ENCODE measurements at places on chromosomes 13 and 19. TPM values are rescaled to one million over a fixed set of nuclear protein-coding genes. Genes with fewer than 3 reads are reported as not detected.

DNA sequence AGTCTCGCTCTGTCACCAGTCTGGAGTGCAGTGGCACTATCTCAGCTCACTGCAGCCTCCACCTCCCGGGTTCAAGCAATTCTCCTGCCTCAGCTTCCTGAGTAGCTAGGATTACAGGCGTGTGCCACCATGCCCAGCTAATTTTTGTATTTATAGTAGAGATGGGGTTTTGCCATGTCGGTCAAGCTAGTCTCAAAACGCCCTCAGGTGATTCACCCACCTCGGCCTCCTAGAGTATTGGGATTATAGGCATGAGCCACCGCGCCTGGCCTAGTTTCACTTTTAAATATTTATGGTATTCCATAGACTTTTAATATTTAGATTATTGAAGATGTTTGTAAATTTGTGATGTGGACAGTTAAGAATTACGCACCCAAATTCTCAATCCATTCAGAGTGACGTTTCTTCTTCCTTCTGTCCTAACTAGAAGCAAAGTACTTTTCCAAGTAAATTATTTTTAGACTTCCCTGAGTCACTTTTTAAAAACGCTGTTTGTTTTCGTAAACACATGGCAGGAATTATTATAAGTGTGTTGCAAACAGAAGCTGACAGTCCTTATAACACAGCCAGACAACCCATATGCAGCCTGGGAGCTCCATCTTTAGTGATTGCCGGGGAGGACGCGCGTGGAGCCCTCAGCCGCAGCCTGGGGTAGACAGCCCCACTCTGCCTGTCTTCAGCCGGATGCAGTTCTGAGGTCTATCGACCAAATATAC lies 131.7 kb downstream of the ATP11A start:
- no peak for DNase-seq

- no peak for DNase-seq
Observed at GRCh38 chr13:95797016-95797415, 120.1 kb downstream of the DNAJC3 start.

GRCh38 chr13:50241479-50241878 lies 226.2 kb downstream of the KCNRG start:
- DNase-seq: no peak

- DNase-seq: no peak
Observed at GRCh38 chr19:38799104-38799503, 10.1 kb downstream of the LGALS7B start.

DNA sequence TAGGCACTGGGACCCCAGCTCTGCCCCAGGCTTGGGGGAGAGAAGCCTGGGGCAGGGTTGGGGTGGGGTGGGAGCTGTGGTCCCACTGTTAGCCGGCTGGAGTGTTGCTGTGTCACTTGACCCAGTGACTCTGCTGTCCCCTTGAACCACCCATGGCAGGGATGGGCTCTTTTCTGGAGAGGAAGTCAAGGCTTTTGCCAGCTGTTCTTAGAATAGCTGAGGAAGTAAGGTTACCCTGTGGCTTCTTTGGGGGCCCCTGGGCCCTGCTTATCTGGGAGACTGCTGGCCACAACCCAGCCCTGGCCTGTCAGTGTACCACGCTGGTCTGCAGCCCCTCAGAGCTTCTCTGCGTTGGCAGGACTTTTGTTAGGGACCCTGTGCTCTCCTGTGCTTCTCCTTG lies 9.1 kb downstream of the PNPLA6 start:
- DNase-seq: no peak

The PTGER1 gene
- total RNA-seq: not detected

Data from T-helper 17 cell (primary cell).